ENCODE measurements at places on chromosomes 6 and 20. TPM values are rescaled to one million over a fixed set of nuclear protein-coding genes. Genes with fewer than 3 reads are reported as not detected.

GRCh38 chr20:59194023-59194935 lies 30.7 kb downstream of the ZNF831 start:
- DNase-seq, result no peak

- DNase-seq, result no peak
These were observed 58.2 kb downstream of the FAM217A start for GRCh38 chr6:4020822-4021132.

GRCh38 chr20:62742550-62742949 lies 33.9 kb downstream of the NTSR1 start:
- DNase-seq, result no peak

DNA sequence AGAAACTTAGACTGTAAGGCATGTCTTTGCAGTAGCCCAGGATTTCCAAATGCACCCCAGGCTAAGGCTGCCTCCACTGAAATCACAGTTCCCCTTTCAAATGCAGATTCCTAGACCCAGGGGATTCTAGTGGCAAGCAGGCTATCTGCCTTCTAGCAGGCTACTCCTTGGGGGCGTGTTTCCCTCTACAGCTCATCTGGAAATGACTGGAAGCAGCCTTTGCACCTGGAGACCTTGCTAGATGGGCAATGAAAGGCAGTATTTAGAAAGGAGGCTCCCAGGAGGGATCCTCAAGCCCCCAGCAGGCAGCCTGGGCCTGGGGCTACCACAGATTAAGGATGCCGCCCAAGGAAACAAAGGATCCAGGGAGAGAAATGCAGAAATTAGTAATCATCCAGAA lies 26.0 kb upstream of the SYNDIG1 start:
- no peak for DNase-seq

C6orf58 gene
- total RNA-seq, result not detected

C6orf15 gene
- not detected for total RNA-seq

WFDC2 gene
- not detected for total RNA-seq
